Kasumi-1 (cell line): ENCODE measurements at places on chromosomes 5 and 9.

DNA sequence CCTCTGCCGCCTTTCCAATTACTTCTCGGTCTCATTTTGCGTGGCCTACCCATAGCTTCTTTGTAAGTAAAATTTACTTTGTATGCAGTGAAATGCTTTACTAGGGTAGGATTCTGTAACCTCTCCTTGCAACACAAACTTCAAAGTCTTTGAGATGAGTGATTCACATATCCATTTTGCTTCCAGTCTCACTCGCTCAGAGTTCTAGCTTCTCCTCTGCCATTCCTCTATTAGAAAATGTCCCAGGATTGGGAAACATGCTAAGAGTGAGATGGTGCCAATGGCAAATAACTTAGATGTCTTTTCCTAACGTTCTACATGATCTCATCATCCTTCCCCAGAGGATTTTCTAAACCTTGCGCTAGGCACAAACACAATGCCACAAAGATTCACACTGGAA lies 270.5 kb upstream of the SLC30A5 start:
- DNase-seq: no peak

DNA sequence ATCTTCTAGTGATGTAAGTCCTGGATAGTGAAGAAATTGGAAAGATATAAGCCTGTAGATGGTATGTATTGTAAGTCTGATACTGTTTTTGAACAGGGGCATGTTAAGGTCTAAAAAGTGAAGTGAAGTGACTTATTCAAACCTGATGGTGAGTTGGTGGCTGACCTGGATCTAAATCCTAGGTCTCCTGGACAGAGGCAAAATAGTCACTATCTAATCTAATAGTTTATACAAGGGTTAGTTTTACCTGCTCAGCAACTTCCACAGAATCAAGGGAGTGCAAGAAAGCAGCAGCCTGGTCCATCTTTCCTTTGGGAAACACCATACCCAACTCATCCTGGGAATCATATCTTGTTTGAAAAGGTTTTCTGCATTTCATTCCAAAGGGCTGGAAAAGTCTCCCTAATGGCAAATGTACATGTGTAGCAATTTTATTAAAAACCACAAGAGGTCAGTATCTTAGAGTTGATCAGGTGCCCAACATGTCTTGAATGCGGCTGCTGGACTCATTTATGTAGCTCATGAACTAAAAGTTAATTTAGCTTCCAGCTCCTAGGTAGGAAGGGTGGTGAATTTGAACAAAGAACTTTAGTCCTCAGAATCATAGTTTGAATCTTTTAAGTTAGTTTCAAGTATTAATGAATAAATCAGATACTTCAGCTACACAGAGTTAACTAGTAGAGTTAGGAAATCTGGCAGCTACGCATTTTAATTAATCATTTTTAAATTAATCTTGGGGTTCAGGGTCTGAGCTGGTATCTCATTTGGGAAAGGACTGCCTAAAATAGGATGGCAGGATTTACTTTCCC lies 26.0 kb downstream of the SKP2 start:
- DNase-seq: peak; percentile 34

DNA sequence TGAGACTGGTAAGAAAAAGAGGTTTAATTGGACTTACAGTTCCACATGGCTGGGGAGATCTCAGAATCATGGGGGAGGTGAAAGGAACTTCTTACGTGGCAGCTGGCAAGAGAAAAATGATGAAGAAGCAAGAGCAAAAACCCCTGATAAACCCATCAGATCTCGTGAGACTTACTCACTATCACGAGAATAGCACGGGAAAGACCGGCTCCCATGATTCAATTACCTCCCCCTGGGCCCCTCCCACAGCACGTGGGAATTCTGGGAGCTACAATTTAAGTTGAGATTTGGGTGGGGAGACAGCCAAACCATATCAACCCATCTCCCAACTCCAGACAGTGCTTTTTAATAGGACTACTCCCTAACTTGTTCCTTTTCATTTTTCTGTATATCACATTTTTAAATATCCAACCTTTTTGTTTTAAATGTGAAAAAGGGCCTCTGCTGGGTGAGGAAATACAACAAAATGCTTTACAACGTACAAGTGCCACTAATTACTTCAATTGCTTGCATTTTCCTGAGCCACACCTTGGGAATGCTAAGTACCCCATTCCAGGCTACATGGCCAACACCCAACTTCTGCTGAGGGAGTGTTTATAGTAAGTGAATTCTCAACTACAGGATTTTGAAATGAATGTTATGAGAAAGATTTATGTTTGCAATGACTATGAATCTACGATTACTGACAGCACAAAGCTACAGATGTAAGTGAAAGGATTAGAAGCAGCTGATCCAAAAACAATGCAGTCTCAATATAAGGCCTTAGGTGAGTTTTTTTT lies 294.1 kb upstream of the CD180 start:
- no peak for DNase-seq

- DNase-seq: no peak
Observed at GRCh38 chr5:142984525-142984924, 214.3 kb downstream of the ARHGAP26 start.

DNA sequence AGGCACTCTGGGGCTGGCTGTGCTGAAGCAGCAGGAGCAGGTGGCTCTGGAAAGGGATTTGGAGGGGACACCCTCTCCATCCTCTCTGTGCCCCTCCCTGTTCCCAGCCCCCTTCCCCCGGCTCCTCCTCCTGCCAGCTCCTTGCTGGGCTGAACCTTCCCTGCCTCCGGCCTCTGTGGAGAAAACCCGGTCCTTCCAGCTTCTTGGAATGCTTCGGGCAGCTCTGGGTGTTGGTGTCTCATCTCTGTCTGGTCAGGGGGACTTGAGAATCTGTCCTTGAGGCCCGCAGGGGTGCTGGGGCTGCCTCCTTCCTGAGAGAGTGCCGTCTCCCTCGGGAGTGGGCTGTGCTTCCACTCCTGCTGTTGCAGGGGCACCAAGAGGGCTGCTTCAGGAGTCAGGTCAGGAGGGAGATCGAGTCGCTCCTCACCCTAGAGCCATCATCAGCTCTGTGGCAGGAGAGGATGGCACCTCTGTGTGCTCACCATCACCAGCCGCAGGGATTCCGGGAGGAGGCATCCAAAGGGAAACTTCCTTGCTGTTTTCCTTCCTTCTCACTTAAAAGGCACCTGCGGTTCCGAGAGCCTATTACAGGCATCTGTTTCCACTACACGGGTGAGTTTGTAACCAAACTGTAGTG lies 30.6 kb downstream of the NDUFS6 start:
- no peak for DNase-seq
